Activated CD4-positive, CD25-positive, alpha-beta regulatory T cell (primary cell): ENCODE measurements at places on chromosomes 7 and 10.

- no peak for DNase-seq
Measured at GRCh38 chr7:1040790-1041189, 3.6 kb upstream of the GPR146 start.

- DNase-seq = no peak
Measured at GRCh38 chr7:103810112-103810744, 179.2 kb downstream of the RELN start.

DNA sequence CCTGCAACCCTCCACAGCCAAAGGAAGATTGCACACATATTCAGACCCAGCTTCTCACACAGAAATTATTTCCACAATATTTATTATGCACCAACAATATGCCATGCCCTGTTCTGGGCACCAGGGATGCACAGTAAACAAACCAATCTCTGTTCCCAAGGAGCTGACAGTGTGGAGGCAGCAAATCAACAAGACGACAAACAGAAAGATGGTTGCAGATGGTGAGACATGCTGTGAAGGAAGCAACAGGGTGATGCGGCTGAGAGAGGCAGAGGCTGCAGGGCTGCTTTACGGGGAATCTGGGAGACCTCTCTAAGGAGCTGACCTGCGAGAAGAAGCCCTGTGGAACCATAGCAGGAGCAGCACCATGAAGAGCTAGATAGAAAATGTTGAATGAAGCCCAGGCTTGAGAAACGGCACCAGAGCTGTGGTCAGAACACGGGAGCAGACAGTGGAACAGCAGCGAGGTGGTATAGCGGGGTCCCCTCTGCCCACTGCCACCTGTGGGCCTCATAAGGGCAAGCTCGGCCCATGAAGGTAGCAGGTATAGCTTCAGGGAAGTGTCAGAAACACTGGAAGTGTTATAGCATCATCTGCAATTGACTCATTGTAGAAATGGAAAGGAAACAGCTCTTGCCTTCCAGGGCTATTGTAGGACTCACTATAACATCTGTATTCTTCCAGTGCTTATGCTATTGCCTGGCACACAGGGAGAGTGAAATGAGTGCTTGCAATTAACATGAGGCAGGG lies 17.4 kb downstream of the RBP3 start:
- DNase-seq = no peak

GRCh38 chr7:121397361-121397760 lies 1.3 kb upstream of the FAM3C start:
- no peak for DNase-seq

DNA sequence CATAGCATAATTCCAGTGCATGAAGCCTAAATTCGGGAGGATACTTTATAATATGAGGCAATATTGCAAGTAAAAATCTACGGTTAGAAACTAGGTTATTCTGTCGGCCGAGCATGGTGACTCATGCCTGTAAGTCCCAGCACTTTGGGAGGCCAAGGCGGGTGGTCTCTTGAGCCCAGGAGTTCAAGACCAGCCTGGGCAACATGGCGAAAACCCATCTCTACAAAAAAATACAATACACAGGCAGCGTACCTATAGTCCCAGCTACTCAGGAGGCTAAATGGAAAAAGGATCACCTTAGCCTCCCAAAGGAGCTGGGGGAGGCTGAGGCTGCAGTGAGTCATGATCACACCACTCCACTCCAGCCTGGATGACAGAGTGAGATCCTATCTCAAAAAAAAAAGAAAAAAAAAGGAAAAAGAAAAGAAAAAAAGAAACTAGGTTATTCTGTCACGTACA lies 14.2 kb downstream of the SKAP2 start:
- no peak for DNase-seq

GRCh38 chr10:96609510-96609909 lies 22.7 kb upstream of the TM9SF3 start:
- DNase-seq = no peak

DNA sequence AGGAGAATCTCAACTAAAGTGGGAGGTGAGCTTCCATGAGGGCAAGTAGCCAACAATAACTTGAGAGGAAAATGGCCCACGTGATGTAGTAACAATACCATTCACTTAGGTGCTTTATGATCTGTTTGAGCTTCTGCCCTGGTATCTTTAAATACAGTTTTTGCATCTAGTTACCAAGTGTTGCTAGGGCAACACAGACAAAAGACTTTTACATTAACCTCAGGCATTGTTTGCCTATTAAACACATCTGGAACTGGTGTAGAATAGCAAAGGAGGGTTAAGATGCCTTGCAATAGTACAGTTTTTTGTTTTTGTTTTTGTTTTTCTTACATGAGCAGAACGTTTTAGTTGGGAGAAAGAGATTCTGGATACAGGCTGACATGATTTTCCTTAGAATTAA lies 97.7 kb upstream of the MTPN start:
- no peak for DNase-seq

GRCh38 chr7:141673346-141673745 lies 28.6 kb downstream of the DENND11 start:
- DNase-seq = no peak

GRCh38 chr10:22315455-22316285 lies 518 bp upstream of the COMMD3 start:
- DNase-seq = no peak

DNA sequence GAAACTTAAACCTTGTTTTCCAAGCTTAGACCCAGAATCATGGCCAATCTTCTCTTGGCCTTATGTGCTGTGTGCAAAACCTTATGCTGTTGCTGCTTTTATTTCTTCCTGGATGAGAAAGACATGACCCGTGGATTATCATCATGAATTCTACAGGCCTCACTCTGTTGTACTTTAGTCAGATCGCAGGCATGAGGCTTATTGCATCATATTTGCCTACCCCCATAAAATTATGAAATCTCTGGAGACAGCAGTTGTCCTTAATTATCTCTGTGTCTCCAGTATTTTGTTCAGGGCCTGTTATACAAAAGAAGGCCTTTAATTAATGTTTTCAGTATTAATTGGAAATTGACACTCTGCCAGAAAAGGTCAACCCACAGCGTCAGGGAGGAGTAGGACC lies 71.6 kb downstream of the PLCE1 start:
- no peak for DNase-seq

DNA sequence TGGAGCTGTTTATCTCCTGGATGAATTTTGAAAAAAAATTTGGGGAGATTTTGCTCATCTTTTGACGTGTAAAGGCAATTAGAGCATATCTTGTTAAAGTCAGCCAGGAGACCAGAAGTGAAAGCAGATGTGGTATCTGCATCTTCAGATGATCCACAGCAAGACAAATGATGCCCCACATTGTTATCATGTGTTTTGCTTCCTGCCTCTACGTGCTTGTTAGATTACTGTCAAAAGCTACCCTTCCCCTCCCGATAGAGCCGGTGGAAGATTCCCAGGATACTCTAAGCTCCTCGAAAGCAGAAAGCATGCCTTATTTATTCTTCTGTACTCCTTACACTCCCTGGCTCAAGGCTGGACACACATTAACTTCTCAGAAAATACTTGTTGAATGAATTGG lies 12.9 kb downstream of the COL17A1 start:
- DNase-seq = no peak

- no peak for DNase-seq
Measured at GRCh38 chr10:26699631-26700030, 2.1 kb downstream of the PDSS1 start.

DNA sequence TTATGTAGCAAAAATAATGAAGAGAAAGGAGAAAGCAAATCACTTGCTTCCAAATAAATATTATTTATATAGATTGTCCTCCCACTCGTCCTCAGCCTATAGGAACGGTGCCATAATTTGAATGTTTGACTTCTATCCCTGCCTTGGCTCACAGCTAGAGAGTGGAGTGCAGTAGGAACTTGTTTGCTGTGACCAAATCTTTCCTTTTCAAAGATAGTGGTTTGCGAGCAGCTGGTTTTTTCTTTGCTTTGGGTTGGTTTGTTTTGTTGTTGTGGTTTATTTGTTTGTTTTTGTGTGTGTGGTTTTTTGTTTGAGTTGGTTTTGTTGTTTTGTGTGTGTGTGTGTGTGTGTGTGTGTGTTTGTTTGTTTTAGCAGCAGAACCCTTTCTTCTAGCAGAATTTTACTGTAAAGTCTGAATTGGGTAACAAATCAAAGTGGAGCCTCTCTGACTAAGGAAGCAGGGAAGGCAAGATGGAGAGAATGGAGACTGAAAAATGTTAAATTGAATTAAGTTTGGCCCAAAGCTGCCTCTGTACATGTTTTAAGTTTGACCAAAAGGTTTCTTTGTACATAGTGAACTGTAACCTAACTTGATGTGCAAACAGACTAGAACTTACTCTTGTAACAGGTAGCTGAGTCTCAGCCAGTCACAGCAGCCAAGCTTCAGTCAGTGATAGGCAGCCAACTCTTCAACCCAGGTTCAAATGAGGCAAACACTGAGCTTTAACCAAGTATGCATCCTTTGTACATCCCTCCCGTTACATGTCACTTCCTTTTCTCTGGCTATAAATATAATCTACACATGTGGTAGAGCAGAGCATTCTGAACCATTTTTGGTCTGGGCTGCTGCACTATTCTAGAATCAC lies 149.5 kb upstream of the LRGUK start:
- DNase-seq = no peak

- DNase-seq = no peak
Measured at GRCh38 chr7:136958016-136958415, 89.6 kb downstream of the CHRM2 start.

DNA sequence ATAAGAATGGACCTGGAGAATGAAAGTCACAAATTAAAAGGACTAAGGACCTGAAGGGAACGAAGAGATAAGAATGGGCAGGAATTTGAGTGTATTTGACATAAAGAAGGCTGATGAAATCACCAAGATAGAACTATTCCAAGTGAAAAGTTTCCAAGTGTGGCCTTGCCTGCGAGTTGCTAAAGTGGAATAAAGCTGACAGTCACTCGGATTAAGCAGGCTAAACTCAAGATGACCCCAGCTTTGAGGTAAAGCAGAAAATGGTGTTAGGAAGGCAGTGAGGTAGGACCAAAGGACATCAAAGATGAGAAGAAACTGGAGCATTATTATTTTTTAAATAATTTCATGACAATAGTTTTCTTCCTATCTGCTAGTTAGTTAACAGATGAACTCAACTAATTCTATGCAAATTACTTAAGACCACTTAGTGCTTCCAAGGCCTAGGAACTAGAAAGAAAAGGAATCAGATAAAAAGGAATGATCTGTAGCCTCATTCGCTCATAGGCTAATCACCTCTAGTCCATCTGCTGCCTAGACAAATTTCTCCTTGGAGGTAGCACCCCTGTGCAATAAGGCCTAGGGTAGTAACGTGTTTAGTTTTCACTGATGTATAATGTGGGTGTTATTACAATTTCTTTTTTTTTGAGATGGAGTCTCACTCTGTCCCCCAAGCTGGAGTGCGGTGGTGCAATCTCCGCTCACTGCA lies 34.5 kb downstream of the EZH2 start:
- no peak for DNase-seq

GRCh38 chr10:123913688-123914268 lies 22.2 kb upstream of the CPXM2 start:
- no peak for DNase-seq

- DNase-seq = no peak
Measured at GRCh38 chr10:32155075-32155516, 98.9 kb upstream of the KIF5B start.

- DNase-seq = no peak
Measured at GRCh38 chr10:72588266-72588665, 37.6 kb downstream of the MICU1 start.
